ENCODE measurements at places on chromosomes 13 and 19. TPM values are rescaled to one million over a fixed set of nuclear protein-coding genes. Genes with fewer than 3 reads are reported as not detected.

GRCh38 chr13:47117268-47117667 lies 220.4 kb upstream of the HTR2A start:
- no peak for DNase-seq

Gene ZNF677
- 16.2 TPM for total RNA-seq

GRCh38 chr13:102904408-102904862 lies 58.6 kb downstream of the ERCC5 start:
- DNase-seq: no peak

- no peak for DNase-seq
Observed at GRCh38 chr13:46035066-46035465, 17.5 kb downstream of the ZC3H13 start.

Gene TEX29
- total RNA-seq: 0.81 TPM

Gene KIR3DL1
- total RNA-seq: 0.23 TPM

- DNase-seq: no peak
Observed at GRCh38 chr13:95571941-95572340, 19.4 kb downstream of the CLDN10 start.

GRCh38 chr19:1231729-1232637 lies 5.8 kb downstream of the CBARP start:
- no peak for DNase-seq

Gene FOXA3
- 1.6 TPM for total RNA-seq

DNA sequence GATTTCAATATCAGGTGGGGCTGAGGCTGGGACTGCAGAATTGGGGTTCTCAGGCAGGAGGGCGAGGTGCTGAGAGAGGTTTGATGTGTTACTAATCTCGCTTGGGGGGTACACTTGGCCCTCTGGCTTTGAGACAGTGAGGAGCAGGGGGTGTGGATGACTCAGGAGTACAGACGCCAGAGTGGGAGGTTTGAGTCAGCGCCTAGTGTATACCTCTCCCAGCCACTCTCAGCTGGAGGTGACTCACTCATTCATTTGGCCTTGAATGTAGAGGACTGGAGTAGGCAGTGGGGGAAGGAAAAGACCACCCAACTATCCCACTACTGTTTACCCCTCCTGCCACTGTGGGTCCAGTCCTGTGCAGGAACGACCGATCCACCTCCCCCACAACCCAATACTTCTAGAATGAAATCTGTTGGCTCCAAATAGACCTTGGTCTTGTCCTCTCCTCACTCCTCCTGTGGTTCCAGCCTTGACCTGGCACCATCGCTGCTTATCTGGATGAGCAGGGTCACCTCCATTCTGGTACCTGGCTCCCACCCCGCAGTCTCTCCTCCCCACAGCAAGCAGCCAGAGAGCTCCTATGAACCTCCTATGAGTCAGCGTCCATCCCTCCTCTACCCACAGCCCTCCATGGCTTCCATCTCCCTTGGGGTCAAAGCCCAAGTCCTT lies 20.1 kb upstream of the ZNRF4 start:
- no peak for DNase-seq

Gene ZNF358
- total RNA-seq: 56.9 TPM

Gene WDR88
- total RNA-seq: not detected
